Stimulated activated naive CD4-positive, alpha-beta T cell treated with Interleukin-2 at 50 U/mL for 16 hours (primary cell): ENCODE measurements at places on chromosomes 1 and 21.

GRCh38 chr1:84298684-84299535 is 2.6 kb upstream of the SAMD13 start:
- peak; percentile 13 for DNase-seq

GRCh38 chr1:109479311-109479710 is 4.4 kb upstream of the ATXN7L2 start:
- no peak for DNase-seq

GRCh38 chr1:57605933-57606332 is 182.1 kb upstream of the DAB1 start:
- DNase-seq: no peak

DNA sequence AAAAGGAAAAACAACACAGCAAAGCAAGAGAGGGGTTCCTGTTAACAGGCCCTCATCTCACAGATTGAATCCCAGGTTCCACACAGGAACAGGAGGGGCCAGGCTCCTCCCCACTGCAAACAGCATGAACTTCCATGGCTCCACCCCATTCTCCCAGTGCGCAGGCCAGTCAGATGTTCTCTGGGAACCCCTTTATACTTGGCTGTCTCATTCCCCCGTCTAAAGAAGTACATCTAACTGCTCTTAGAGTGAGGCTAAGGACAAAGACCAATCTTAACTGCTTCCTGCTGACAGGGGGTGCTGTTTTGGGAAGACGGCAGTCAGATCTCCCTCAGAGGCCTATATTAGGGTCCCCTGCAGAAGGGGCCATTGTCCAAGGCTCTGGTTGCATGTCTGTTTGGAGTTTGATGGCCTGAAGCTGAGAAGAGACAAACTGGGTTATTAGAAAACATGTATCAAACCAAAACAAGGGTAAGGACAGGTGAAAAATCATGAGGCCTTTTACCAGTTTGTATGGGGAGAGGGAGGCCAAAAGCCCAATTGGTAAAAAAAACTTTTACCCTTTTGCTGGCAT is 10.5 kb upstream of the NASP start:
- DNase-seq: no peak

DNA sequence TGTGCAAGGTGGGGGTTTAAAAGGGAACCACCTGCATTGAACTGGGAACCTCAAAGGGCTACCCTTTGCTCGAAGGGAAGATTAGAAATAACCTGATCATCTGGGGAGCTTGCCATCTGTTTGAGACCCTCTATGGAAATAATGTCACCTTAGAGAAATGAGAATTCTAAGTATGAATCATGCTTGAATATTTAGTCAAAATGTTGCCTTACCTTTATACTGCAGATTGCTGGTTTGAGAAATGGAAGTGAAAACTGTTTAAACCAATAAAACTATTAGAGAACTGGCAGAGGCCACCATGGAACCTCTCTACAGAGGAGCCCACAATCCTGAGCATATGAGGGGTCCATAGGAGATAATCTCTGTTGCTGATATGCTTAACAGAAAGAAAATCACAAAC is 131.2 kb upstream of the FAM78B start:
- DNase-seq: no peak

GRCh38 chr21:20902998-20903397 is 95.2 kb upstream of the NCAM2 start:
- DNase-seq: no peak

GRCh38 chr1:62977366-62977765 is 193.4 kb downstream of the ATG4C start:
- no peak for DNase-seq

GRCh38 chr1:6329851-6330250 is 63.7 kb downstream of the ACOT7 start:
- DNase-seq: no peak

DNA sequence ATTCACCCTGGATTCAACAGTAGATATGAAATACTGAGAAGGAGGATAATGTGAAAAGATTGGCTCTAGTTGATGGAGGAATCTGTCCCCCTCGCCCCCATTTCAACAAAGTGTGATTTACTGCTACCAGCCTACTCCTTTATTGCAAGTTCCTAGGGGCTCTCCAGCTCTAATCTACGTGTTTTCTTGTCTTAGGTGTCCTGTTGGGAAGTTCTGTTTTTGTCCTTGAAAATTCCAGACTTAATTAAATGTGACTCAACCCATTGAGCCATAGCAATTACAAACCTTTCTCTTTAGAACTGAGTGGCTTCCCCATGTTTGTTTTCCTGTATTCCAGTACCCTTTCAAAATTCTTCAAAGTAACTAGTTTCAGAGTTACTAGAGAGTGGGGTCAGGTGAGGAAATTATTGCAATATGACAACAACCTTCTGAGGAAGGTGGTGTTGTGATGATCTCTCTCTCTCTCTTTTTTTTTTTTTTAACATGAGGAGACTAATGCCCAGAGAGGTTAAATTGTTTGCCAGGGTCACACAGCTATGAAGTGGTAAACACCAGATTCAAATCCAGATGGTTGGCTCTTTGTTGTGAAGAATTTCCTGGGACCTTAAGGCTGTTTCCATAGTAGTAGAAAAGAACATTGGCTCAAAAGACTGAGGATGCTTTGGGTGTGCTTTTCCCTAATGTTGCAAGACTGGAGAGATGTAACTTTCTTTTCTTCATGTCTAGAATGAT is 3.5 kb downstream of the RGL1 start:
- no peak for DNase-seq

- DNase-seq: no peak
Observed at GRCh38 chr1:12524266-12524665, 93.7 kb downstream of the DHRS3 start.

DNA sequence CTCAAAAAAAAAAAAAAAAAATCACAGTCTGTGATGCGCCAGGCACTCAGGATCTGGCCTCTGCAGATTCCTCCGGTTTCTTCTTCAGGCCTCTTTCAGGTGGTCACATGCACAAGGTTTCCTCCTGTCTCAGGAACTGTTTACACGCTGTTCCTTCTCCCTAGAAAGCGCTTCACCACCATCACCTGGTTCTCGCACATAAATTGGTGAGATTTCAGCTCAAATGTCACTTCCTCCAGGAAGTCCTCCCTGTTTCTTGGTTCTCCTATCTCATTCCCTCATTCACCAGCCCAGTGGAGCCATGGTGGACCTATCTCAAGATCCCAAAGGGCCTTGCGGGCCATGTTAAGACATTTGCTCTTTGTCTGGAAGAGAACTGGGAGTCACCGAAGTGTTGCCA is 26.7 kb downstream of the HMGN2 start:
- no peak for DNase-seq

DNA sequence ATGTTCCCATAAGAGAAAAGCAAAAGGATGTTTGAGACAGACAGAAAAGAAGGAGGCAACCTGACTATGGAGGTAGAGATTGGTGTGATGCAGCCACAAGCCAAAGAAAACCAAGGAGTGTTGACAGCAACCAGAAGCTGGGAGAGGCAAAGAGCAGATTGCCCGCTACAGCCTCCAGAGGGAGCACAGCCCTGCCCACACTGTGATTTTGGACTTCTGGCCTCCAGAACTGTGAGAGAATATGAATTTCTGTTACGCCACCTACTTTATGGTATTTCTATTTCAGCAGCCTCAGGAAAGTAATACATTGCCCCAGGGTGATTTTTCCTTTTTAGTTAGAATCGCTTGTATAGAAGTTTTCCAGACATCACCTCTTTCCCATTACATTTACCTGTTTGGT is 28.4 kb downstream of the SLAMF6 start:
- DNase-seq: no peak

DNA sequence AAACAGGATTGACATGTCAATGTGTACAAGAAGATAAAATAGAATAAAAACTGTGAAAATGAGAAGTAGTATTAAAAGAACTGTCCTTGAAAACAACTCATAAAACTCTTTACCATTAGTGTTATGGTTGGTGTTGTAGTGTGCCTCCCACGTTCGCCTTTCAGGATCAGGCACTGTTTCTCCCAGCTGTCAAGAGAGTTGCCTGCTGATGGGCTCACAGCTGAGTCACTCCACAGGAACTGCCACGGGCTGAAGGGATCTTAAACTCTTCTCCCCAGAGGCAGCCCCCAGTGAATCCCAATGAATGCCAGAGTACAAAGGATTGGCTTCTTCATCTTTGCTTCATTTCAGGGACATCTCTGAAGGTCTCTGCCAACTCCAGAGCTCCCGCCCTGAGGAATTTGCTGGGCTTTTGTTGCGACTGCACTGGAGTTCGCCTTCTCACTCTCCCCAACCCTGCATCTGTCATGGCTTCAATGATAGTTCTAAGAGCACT is 119.6 kb downstream of the ADGRL2 start:
- no peak for DNase-seq

DNA sequence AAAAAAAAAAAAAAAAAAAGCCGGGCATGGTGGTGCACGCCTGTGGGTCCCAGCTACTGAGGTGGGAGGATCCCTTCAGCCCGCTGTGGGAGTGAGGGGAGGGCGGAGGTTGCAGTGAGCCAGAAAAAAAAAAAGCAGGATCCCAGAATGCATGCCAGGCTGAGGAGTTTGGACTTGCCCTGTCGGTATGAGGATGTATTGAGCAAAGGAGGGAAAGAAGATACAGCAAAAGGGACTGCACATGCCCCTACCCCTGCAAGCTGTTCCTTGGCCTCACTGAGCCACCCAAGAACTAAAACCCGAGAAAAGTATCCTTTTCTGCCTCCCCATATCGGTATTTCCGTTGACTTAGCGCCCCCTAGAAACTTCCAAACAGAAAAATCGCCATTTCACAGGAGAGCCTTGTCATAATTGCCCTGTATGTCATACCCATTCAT is 1.3 kb upstream of the GPATCH4 start:
- no peak for DNase-seq

DNA sequence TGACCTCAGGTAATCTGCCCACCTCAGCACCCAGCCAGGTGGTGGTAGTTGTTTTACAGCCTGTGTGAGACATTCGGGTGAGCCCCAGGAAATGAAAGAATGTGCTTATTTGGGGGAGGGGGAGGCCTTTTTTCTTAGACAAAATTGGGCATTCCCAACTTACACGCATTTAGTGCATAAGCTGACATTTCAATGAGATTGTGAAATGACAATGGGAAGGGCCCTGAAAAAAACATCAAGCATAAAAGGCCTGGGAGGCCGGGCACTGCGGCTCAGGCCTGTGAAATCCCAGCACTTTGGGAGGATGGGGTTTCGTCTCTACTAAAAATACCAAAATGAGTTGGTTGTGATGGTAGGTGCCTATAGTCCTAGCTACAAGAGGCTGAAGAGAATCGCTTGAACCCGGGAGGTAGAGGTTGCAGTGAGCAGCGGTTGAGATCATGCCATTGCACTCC is 5.0 kb downstream of the GAS5 start:
- no peak for DNase-seq

GRCh38 chr1:99659755-99660210 is 13.9 kb downstream of the PALMD start:
- DNase-seq: no peak

DNA sequence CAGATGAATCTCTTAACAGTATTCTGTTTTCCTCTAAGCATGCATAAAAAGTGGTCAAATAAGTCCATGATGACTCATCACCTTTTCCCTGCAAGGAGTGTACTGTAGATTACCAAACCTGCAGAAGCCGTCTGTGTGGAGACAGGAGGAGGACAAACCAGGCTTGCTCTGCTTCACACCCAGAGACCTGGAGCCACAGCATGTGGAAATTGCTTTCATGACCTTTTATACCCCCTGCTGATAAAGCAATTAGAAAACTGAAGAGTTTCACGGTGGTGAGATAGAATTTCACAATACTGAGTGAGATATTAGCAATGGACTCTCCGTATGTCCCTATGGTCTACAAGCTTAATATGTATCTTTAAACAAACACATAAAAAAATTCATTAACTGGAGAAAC is 9.4 kb downstream of the CORT start:
- no peak for DNase-seq

GRCh38 chr1:28971980-28972771 is 57.8 kb downstream of the EPB41 start:
- DNase-seq: peak; percentile 3

DNA sequence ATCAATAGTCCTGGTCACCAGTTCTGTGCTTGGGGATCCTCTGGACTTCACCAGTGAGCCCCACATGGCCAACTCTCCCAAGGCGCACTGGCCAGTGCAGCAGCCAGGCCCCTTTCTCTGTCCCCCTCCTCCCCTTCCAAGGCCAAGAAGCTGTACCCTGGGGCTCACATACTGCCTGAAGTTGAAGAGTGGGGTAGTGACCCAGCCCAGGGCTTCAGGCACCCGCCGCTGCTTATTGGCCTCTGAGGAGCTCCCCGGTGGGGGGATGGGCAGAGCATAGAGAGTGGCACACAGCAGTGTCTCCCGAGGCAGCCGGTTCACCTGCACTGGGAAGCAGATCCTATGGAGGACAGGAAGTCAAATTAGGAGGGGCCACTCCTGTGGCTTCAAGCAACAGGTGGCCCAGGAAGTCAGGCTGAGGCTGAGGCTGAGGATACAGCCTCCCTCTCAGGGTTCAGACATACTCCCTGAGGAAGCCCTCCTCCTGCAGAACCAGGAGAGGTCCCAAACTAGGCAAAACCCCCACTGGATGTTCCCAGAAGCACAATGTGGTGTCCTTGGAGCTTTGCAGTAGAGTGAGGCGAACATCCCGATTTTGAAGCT is 38.2 kb upstream of the PPP1R15B start:
- no peak for DNase-seq

DNA sequence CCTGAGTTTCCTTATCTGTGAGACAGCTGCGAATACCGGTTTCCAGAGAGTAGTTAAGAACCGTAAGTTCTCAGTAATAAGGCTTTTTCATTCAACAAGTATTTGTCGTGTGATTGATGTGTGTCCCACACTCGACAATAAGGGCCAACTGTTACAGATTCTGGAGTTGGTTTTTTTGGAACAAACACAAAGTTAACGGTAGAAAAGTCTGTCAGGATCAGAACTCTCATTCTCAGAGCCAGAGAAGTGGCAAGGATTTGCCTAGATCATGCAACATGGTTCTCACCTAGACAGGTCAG is 837 bp downstream of the NUDC start:
- no peak for DNase-seq

- DNase-seq: no peak
Observed at GRCh38 chr21:42527127-42527488, 13.5 kb downstream of the SLC37A1 start.

- peak; percentile 61 for DNase-seq
Observed at GRCh38 chr21:44297525-44298290, 2.1 kb upstream of the PFKL start.

DNA sequence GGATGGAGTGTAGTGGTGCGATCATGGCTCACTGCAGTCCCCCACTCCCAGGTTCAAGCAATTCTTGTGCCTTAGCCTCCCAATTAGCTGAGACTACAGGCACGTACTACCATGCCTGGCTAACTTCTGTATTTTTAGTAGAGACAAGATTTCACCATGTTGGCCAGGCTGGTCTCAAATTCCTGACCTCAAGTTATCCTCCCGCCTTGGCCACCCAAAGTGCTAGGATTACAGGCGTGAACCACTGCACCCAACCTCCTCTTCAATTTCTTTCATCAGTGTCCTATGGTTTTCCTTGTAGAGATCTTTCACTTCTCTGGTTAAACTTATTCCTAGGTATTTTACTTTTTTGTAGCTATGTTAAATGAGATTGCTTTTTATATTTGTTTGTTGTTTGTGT is 10.7 kb upstream of the MAST2 start:
- DNase-seq: no peak
